ENCODE measurements at places on chromosomes 3 and 15.

GRCh38 chr3:162525771-162526170 lies 1029.2 kb downstream of the OTOL1 start:
- no peak for DNase-seq

- DNase-seq = peak; percentile 98
These were observed 182.6 kb upstream of the ROPN1 start for GRCh38 chr3:124174476-124174875.

DNA sequence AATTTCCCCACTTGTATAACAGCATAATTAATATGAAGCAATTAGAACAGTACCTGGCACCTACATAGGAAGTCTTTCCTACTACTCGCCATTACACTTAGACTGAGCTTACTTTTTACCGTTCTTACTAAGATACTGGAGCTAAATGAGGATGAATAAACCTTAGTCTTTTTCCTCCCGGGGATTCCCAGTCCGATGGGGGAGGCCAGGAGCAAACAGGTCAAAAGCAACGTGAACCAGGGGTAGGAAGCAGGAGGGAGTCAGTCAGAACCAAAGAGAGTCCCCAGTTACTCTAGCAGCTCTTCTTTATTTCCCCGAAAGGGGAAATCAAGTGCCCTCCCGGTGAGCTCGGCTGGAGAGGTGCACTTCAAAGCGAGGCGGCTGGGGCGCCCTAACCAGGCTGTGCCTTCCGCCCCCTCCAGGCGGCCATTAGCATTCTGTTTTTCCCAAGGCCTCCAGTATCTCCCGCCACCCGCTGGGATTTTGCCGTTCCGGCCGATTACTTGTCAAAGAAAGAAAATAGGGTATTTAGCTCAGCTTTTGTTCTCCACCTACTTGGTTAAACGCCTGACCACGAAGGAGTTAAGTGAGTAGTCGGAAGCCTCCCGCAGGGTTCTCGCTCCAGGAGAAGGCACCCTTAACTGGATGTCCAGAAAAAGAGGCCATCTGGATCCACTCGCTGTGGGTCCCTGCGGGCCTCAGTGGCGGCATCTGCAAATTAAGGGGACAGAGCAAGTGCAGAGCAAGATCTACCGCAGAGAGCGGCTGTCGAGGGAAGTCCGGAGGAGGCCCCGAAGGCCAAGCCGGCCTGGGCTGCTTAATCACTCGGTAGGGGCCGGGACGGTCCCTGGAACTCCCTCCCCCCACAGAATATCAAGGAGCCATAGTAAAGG lies 6.3 kb upstream of the EOMES start:
- no peak for DNase-seq

GRCh38 chr3:71710906-71711494 lies 14.2 kb downstream of the EIF4E3 start:
- no peak for DNase-seq

- DNase-seq = no peak
These were observed 19.3 kb downstream of the PDIA5 start for GRCh38 chr3:123085932-123086627.

- DNase-seq = no peak
These were observed 9.5 kb downstream of the ZWILCH start for GRCh38 chr15:66514586-66514985.
